Right atrium auricular region (tissue), 2 donors: ENCODE measurements at places on chromosomes 6 and 20. TPM values are rescaled to one million over a fixed set of nuclear protein-coding genes. Genes with fewer than 3 reads are reported as not detected.

GRCh38 chr6:118584911-118585310 lies 36.8 kb downstream of the PLN start:
- DNase-seq, result no peak
- H3K4me1 ChIP-seq, result peaks cover 32% of the 10 kb centered on the region
- no peaks in the 10 kb centered on the region for H3K36me3 ChIP-seq
- no peak overlapping the region for H3K27ac ChIP-seq
- H3K27me3 ChIP-seq, result no peaks in the 10 kb centered on the region

DNA sequence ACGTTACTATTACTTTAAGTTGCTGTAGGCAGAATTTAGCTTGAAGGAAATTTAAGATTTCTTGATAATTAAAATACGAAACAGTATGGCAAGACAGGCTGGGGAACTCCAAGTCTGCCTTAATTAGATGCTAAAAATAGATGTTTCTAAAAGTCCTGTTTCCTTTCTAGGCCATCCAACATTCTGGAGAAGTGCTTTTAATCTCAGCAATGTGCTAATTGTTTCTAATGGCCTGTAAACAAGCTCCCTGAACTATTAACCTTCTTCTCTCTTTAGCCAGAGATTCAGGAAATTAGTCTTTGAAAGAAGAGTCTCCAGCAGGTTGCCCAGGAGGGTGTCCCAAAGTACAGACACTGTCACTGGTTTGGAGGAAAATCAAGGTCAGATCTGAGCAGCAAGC lies 677.3 kb upstream of the AGPAT4 start:
- no peak for DNase-seq
- peak overlapping the region; percentile 24 for H3K27ac ChIP-seq
- peaks cover 15% of the 10 kb centered on the region for H3K4me1 ChIP-seq
- no peak overlapping the region for H3K4me3 ChIP-seq
- no peaks in the 10 kb centered on the region for H3K27me3 ChIP-seq

- no peak overlapping the region for H3K27ac ChIP-seq
- H3K4me1 ChIP-seq, result no peaks in the 10 kb centered on the region
- no peaks in the 10 kb centered on the region for H3K36me3 ChIP-seq
- H3K4me3 ChIP-seq, result no peak overlapping the region
Measured at GRCh38 chr6:127347178-127347577, 3.8 kb upstream of the ECHDC1 start.

DNA sequence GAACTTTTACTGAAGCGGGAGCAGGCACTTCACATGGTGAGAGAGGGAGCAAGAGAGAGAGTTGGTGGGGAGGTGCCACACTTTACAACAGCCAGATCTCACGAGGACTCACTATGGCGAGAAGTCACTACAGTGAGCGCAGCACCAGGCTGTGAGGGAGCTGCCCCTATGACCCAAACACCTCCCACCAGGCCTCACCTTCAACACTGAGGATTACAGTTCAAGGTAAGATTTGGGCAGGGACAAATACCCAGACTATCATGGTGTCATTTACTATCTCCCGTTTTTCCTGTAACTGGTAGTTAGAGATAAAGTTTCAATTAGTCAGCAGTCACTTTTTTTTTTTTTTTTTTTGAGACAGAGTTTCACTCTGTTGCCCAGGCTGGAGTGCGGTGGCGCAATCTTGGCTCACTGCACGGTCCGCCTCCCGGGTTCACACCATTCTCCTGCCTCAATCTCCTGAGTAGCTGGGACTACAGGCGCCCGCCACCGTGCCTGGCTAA lies 7.8 kb downstream of the RBCK1 start:
- no peaks in the 10 kb centered on the region for H3K27me3 ChIP-seq
- H3K4me1 ChIP-seq, result no peaks in the 10 kb centered on the region
- no peak for DNase-seq
- H3K27ac ChIP-seq, result no peak overlapping the region
- no peak overlapping the region for H3K4me3 ChIP-seq

DNA sequence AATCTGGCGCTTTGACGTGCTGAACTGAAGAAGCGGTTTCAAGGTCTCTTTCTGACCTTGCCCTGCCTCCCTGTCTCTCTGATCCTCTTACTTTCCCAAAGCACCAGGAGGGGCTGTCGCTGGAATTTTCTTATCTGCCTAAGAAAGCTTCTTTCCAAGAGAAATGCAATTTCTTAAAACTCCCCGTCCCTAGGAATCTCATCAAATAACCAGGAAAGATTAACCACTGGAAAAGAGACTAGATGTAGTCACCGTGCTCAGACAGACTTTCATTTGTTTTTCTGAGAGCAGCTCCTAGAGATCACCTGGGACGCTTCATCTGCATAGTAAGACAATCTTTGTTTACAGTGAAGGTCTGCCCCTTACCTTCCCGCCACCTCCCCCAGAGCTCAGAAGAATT lies 38.6 kb downstream of the PDYN start:
- no peaks in the 10 kb centered on the region for H3K4me1 ChIP-seq
- H3K4me3 ChIP-seq, result no peak overlapping the region
- H3K27ac ChIP-seq, result no peak overlapping the region
- DNase-seq, result peak; percentile 30

GRCh38 chr6:148770408-148771211 lies 23.8 kb downstream of the UST start:
- DNase-seq, result no peak
- no peaks in the 10 kb centered on the region for H3K36me3 ChIP-seq
- no peak overlapping the region for H3K4me3 ChIP-seq
- no peaks in the 10 kb centered on the region for H3K27me3 ChIP-seq

GRCh38 chr20:59010995-59011873 lies 4.2 kb upstream of the CTSZ start:
- no peaks in the 10 kb centered on the region for H3K27me3 ChIP-seq
- DNase-seq, result peak; percentile 70
- peak overlapping the region; percentile 20 for H3K27ac ChIP-seq
- no peaks in the 10 kb centered on the region for H3K36me3 ChIP-seq

- DNase-seq, result no peak
- H3K27me3 ChIP-seq, result peaks cover 7% of the 10 kb centered on the region
- H3K36me3 ChIP-seq, result no peaks in the 10 kb centered on the region
- H3K4me3 ChIP-seq, result peak overlapping the region; percentile 21
Measured at GRCh38 chr6:83852528-83853177, 507 bp upstream of the RIPPLY2 start.

DNA sequence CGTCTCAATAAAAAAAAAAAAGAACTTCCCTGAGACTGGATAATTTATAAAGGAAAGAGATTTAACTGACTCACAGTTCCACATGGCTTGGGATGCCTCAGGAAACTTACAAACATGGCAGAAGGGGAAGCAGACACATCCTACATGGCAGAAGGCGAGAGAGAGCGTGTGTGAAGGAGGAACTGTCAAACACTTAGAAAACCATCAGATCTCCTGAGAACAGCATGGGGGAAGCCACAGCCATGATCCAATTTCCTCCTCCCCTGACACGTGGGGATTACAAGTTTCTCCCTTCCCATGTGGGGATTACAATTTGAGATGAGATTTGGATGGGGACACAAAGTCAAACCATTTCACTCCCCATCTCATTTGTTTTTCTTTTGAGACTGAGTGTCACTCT lies 46.6 kb upstream of the TFAP2C start:
- no peaks in the 10 kb centered on the region for H3K4me1 ChIP-seq
- no peaks in the 10 kb centered on the region for H3K27me3 ChIP-seq
- H3K36me3 ChIP-seq, result no peaks in the 10 kb centered on the region
- no peak for DNase-seq

- no peaks in the 10 kb centered on the region for H3K27me3 ChIP-seq
- no peak overlapping the region for H3K27ac ChIP-seq
- no peaks in the 10 kb centered on the region for H3K36me3 ChIP-seq
- H3K4me3 ChIP-seq, result no peak overlapping the region
Measured at GRCh38 chr6:75556240-75556639, 45.4 kb upstream of the SENP6 start.

DNA sequence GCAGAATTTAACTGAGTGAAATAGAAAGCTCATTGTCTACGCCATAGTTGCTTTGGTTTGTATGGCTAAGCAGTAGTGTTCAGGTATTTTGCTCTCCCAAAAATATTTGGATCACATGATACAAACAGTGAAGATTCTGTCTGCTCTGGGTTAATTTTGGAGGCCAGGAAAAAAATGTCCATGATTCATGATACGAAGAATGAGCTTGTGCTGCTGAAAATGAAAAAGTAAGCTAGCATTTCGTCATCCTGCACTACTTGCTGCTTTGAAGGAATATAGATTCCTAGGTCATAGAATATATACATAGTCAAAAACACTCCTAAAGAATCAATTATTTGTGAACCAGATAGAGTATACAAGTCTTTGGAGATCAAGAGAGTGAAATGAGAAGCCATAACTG lies 8.3 kb downstream of the WRNIP1 start:
- DNase-seq, result no peak
- peaks cover 5% of the 10 kb centered on the region for H3K36me3 ChIP-seq
- no peak overlapping the region for H3K27ac ChIP-seq
- H3K4me1 ChIP-seq, result no peaks in the 10 kb centered on the region

DNA sequence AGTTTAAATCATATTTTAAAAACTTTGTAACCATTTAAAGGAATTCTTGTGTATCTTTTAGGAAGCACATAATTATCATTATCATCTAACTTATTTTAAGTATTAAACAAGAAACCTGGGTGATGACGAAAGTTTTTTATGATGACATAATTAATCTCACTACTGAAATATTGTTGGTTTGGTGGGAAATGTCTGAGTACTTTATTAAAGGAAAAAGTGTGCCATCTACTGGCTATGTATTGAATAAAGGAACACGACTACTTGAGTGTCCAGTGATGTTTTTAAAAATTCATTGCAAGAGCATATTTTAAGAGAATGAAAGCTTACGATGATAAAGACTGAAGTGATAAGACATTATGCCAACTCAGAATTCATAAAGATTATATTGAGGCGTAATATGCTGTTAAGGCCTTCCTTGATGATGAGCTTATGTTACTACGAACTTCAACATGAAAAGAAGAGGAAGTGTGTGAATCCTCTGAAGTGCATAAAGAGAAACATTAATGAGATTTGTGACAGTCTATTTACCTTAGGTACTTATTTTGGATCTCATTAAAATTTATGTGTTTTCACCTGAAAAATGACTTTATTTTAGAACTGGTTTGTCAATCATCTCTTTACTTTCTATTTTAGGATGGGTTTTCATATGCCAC lies 12.0 kb upstream of the TRMT11 start:
- no peaks in the 10 kb centered on the region for H3K27me3 ChIP-seq
- no peak for DNase-seq
- H3K27ac ChIP-seq, result no peak overlapping the region
- H3K4me1 ChIP-seq, result no peaks in the 10 kb centered on the region
- H3K36me3 ChIP-seq, result peaks cover 9% of the 10 kb centered on the region

Gene TRIM40
- total RNA-seq, result not detected

Gene ATP6V1G2
- total RNA-seq, result 6.0 TPM

Gene SLC35D3
- total RNA-seq, result not detected

Gene C4A
- total RNA-seq, result 152 TPM

Gene TAGAP
- total RNA-seq, result 3.2 TPM

Gene KCNQ2
- not detected for total RNA-seq

Gene TBPL1
- total RNA-seq, result 22.6 TPM
